ENCODE measurements at places on chromosomes 7 and 10.
A peak's percentile ranks its signal among the peaks of the same experiment; 100 is the strongest.

DNA sequence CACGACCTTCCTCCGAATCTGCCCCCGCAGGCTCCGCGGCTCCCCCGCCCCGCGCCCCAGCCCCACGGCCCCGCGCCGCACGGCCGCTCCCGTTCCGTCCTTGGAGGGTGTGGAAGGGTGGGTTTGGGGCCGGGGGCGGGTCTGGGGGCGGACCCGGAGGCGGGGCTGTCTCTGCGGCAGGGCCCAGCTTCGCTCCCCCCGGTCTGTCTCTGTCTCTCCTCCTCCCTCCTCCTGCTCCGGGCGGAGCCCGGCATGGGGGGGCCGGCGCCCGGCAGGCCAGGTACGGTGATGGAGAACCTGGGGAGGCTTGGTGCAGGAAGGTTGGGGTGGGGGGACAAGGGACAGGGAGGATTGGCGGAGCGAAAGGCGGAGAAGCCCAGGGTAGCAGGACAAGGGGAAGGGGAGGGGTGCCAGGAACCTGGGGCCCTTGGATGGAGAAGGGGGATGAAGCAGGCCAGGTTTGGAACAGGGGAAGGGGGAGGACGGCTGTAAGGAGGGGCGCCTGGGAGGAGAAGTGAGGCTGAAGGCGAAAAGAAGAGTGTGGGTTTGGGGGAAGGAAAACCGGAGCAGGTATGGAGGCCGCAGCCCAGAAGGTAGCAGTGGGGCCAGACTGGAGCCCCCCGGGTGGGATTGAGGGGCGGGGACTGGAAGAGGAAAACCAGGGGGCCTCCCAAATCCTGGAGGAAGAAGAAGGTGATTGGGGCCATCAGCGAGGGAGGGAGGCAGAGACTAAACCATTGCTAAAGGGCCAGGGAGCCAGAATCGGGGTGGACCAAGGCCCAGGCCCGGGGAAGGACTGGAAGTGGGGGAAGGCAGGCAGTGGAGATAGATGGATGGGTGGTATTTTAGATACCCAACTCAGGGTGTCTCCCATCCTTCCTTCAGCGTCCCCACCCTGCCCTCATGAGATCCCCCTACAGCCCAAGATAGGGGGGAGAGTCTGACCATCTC lies at the start of gene NYAP1:
Gene NYAP1, plus strand, starts transcription at position 206 of the 951 bp plus-strand sequence. CDS start 1,385 bp downstream, outside the sequence.
- peak; percentile 71 for DNase-seq

DNA sequence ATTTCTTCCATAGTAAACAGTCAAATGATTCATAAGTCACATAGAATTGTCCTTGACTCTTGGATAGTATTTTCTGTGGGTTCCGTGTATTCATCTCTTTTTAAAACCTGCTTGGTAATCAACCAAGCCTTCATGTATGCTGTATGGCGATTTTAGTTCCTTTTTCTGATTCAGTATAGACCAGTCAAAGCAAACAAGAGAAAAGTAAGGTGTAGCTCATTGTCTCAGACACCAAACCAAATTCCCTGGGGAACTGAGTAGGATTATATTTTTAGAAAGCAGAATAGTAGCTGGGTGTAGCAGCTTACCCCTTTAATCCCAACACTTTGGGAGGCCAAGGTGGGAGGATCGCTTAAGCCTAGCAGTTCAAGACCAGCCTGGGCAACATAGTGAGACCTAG lies 240.5 kb downstream of the BBS9 start:
- no peak for DNase-seq

GRCh38 chr7:69412331-69413146 lies 185.7 kb upstream of the AUTS2 start:
- DNase-seq: no peak

DNA sequence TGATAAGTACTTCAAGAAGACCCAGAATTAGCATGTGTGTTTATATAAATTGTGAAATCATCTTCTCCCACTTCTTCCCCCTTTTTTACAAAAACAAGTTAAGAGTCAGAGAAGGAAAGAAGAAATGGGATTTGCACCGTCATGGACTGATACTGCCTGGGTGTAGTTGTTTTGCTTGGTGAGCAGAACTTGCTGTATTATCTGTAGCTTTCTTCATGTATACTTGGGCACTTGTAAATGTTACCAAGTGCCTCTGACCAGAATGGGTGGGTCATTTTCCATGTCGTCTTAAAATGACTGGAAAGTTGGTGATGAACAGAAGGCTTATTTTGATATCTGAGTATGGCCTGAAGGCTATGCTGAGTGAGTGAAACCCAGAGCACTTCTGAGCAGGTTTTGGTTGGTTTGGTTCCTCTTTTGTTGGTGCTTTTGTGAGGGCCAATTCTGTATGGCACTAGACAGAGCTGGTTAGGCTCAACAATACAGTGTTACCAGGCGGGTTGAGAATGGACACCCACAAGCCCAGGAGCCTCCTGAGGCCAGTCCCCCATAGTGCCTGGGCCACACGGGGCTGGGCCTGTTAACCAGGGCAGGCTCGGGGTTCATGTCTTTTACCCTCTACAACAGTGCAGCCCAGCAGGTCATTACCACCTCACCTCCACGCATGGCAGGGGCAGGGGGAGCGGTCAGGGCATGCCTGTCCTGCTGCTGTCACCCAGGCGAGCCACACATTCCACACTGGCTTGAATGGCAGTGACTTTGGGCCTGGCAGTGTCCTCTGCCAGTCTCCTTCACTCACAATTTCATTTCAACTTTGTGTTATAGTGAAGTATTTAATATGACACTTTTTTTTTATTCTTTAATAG lies 115.1 kb downstream of the CCNY start:
- DNase-seq: no peak

- DNase-seq: no peak
These were observed 29.8 kb upstream of the WAC start for GRCh38 chr10:28503114-28503513.

DNA sequence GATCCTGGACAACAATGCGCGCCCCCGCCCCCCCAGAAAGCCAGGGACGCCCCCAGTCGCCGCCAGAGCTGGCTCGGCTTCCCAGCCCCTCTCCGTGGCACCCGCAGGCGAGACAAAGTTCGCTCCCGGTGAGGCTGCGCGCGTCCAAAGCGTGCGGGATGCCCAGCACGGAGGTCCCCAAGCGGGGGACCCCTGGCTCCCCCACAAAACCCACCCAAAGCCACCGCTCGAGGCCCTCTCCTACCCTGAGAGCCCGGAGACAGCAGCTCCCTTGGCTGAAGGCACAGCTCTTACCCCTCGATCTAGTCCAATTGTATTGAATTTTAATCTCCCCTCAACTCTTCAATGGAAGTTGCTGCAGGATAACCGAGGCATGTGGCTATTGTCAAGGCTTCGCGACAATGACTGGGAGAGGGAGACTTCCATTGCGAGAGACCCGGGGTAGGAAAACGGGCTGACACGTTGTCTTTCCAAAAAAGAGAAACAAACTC lies 305.3 kb downstream of the PRPF18 start:
- no peak for DNase-seq

DNA sequence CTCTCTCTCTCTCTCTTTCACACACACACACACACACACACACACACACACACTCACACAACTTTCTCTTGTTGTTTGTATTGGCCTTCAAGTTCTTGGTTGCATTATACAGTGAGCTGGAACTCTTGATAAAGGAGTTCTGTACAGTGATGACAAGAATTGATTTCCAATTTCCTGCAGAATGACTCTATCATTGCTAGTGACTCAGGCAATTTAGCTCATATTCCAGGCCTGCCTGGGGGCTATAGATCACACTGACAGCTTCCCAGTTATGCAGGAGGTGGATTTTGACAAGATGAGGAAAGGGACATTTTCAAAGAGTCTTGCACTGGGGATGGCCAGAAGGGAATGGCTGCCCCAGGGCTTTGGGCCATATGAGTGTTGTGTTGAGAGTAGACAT lies 508.8 kb downstream of the TYW1 start:
- DNase-seq: no peak

GRCh38 chr10:12748186-12748585 lies 253.3 kb downstream of the CCDC3 start:
- DNase-seq: no peak

GRCh38 chr10:119441151-119441821 lies 101.2 kb downstream of the RGS10 start:
- no peak for DNase-seq

DNA sequence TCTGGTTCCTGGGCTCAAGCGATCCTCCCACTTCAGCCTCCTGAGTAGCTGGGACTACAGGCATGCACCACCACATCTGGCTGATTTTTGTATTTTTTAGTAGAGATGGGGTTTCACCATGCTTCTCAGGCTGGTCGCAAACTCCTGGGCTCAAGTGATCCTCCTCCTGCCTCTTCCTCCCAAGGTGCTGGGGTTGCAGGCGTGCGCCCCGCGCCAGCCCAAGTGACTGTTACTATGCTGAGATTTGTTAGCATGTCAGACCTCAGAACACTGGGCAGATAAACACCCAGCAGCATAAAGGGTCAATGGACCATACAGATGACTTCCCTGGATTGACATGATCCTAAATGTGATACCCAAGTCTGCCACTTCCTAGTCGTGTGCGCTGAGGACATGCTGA lies 59.9 kb upstream of the NMT2 start:
- DNase-seq: no peak

DNA sequence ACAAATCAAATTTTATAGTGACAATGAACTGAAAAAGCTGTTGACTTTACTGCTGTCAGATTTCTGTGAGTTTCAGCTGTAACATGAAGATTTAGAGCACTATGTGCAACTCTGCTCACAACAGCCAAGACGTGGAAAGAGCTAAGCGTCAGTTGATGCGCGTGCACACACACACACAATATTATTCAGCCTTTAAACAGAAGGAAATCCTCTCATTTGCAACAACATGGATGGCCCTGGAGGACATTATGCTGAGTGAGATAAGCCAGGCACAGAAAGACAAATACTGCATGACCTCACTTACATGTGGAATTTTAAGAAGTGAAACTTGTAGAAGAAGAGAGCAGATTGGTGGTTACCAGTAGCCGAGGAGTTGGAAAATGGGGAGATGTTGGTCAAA lies 82.8 kb upstream of the FRMD4A start:
- no peak for DNase-seq

DNA sequence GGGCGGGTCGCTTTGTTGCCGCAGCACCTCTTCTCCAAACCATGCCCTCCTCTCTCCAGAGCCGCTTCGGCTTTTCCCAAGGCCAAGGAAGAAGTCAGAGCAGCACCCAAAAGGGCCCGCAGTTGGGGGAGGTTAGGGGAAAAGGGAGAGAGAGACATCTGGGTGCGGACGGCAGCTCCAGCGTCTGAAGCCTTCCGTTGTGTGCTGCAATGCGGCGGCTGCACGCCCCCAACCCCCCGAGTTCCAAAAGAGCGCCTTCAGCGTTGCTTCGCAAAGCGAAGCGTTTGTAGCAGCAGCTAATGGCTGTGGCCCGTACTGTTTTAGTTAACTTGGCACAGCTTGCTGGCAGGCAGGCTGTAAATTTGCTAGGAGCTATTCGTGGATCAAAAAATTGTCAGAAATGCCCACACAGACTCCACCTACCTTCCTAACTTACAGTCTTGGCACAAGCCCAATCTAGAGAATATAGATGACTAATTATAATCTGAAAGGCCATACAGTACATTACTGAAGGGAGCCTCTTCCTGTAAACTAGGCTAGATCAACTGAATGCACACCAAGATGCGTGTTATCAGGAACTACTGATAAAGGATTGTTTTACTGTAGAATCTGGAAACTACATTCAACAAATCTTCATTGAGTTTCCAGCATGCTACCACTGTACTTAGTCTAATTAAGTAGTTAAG lies 1.1 kb upstream of the KBTBD2 start:
- peak; percentile 18 for DNase-seq

DNA sequence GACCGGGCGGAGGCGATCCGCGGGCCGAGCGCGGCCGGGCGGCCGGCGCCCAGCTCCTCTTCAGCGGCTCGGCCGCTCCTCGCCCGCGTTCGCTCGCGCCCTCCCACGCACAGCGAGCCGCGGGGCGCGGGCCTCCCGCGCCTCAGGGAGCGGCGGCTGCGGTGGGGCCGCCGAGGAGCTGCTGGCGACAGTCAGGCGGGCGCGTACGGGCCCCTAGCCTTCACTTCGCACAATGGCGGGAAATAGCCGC lies at the start of gene MCMBP:
Gene MCMBP, minus strand, starts transcription at position 234 of the 250 bp plus-strand sequence. CDS start 259 bp downstream, outside the sequence.
- no peak for DNase-seq

GRCh38 chr10:84196941-84197340 lies 2.6 kb downstream of the CDHR1 start:
- DNase-seq: no peak

GRCh38 chr7:105028004-105028403 lies 14.0 kb downstream of the KMT2E start:
- DNase-seq: no peak

- no peak for DNase-seq
These were observed 102.6 kb upstream of the NRBF2 start for GRCh38 chr10:63030536-63030935.

DNA sequence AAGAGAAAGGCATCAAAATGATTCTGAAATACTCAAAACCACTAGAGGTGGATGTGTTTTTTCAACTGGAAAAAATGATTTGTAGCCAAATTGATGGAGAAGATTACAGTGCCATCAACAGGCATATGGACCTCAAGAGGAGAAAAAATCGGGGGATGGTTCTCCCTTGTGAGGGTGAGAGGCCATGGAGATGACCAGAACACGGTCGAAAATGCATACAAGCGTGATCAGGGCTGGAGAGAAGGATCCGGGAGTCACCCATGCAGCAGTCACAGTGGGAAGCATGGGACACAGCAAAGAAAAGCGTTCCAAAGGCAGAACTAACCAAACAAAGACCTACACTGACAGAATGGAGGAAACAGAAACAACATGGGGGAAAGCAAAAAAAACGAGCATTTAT lies 80.3 kb downstream of the SLC37A3 start:
- no peak for DNase-seq

- DNase-seq: no peak
These were observed 34.5 kb downstream of the ZNF775 start for GRCh38 chr7:150413640-150414081.

Measured in activated naive CD4-positive, alpha-beta T cell (primary cell).